Hematopoietic multipotent progenitor cell treated with erythropoietin and hydrocortisone succinate and interleukin-3 and kit ligand, for 6 days (in vitro differentiated cells): ENCODE measurements at places on chromosomes 4 and X.
A peak's percentile ranks its signal among the peaks of the same experiment; 100 is the strongest.

- no peak for DNase-seq
These were observed 7.8 kb downstream of the LDB2 start for GRCh38 chr4:16890651-16891050.

DNA sequence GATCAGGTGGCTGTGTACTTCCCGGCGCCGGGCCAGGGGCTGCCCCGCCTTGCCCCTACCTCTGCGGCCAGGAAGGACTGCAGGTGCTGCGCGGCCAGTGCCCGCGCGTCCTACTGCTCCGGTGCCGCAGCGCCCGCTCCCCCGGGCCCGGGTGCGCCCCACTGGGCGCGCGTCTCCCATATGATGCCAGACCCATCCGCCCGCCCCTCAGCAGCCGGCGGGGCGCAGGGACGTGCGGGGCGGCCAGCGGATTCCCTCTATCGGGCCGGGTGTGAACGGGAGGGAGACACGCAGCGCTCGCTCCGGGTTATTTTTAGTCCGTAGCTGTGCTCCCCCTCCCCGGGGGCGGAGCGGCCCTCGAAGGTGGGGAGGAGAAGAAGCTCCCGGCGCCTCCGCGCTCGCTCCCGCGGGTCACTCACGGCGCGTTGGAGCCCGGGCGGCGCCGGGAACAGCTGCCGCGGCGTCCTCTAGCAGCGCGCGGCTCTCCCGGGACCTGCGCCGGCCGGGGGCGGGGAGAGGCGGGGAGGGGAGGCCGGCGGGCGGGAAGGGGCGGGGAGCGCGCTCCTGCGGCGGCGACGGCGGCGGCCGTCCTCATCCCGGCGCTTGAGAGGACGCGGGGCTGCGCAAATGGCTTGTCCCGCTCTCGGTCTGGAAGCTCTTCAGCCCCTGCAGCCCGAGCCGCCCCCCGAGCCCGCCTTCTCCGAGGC, 103.6 kb downstream of the UCHL1 start:
- peak; percentile 30 for DNase-seq

DNA sequence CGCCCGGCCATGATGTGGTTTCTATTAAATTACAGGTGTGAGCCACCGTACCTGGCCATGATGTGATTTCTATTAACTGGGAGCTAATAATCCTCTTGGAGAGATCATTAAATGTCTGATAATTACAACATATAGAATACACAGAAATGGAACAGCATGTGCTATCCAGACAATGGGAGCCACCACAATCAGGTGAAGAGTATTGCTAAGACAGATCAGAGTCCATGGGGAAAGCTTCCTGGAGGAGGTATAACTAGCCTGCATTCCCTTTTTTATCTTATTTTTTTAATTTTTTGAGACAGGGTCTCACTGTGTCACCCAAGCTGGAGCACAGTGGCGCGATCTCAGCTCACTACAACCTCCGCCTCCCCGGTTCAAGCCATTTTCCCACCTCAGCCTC, 146.8 kb downstream of the CHRNA9 start:
- DNase-seq, result no peak

DNA sequence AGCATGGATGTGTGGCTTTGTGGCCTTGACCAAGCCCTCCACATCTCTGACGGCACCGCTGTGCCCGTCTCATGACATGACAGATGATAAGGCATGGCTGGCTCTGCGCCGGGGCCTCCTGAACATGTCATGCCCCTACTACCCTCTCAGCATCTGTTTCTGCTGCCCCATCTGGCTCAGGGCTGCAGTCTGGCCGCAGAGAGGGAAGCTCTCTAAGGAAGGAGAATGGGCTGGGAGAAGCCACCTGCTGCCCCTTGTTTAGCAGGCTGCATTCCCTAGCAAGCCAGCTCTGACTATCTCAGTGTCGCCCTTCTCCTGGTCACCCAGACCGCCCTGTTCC, 7.2 kb downstream of the ZNF185 start:
- DNase-seq, result no peak

DNA sequence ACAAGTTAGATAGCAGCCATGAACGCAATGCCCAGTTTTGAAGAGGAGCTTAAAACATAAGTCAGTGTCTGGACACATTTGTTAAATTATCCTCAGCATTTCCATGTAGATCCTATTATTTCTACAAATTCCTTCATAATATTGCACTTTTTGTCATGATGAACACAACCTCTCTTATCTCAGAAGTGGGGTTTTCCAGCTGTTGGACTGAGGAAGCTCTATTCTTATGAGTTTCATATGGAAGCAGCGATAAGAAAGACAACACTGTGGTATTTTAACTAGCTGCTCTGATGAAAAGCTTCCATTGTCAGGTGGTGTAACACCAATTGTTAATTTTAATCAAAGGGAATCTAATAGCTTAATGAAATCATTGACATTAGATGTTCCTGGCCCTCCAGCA, 308.7 kb downstream of the GBA3 start:
- DNase-seq, result peak; percentile 48

DNA sequence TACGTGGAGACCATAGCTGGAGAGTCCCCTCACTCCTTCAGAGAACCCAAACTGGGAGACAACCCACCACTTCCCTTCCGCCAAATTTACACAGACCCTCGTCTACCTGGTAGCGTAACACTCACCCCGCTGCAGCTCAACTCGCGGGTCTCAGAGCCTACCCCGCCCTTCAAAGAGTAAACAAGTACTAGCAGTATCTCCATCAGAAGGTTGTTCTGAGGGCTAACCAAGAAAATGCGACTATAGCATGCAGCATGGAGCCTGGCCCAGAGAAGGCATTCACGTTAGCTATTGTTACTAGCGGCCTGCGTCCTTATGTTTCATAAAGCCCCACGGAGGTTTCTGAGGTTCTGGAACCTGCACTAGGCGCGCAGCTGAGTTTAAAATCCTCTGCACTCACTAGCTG, 531 bp upstream of the MANBA start:
- peak; percentile 54 for DNase-seq

DNA sequence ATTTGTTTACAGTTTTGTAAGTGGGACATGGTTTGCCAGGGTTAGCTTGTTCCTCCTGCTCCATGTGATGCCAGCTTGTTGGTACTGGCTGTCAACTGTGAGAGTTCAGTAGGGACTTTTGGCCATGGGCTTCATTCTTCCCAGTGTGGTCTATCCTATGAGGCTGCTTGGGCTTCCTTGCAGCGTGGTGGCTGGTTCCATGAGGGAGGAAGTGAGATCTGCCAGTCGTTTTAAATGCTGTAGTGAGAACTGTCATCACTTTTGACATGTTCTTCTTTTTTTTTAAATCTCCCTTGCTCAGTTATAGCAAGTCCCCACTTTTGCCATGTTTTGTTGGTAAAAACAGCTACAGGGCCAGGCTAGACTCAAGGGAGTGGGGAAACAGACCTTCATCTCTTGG, 15.9 kb downstream of the NSD2 start:
- DNase-seq, result no peak

DNA sequence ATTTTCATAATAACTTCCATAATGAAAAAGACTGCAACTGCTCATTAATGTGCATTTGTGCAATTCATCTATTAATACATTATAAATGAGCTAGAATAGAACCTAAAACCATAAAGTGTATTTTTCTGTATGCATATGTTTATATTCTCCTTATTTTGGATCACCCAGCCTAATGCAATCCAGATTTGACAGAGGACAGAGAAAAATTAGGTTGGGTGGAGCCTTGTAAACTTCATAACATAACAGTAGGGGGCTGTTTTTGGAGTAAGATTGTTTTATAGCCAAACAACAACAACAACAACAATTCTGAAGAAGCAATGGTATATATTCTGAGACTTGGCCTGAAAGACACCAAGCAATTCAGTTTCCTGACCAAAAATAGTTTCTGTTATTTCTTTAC, 615.3 kb upstream of the SLIT2 start:
- no peak for DNase-seq

GRCh38 chr4:170089274-170089667, 485 bp downstream of the AADAT start:
- peak; percentile 43 for DNase-seq

DNA sequence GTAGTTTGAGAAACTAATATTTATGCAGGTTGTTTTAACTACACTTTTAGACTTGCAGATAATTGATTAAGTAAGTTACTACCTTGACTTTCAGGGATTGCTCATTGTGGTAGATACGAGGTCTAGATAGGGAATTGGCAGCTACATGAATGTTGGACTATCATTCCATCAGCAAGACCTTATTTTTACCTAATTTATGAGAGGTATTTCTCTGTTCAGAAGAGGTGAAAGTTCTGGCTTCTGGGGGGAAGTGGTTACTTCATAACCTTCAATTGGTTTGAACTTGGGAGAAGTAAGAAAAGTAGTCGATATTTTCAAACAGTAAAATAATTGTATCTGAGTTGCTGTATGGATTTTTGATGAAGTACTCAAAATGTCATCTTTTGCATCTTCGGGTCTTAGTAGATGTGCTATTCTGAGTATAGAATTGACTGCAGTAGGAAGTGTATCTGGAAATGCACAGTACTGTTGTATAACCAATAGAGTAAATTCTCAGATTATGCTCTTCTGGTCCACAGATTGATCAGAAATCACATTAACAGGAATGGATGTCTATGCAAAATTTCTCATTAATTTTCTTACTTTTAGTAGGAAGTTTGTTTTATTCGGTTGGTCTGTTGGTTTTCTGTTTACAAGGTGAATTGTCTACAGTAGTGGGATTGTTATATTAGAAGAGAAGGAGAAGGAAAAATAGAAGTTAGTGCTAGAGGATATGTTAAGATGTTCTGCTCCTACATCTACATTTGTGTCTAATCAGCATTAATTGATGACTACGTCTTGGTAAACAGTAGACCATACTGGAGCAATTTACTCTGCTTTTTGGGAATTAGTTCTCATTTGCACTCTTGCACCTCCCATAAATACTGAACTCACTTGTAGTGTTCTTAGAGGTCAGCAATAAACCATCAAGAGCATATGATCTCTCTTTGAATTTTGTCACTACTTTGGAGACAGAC, 3.0 kb downstream of the NFKB1 start:
- no peak for DNase-seq

DNA sequence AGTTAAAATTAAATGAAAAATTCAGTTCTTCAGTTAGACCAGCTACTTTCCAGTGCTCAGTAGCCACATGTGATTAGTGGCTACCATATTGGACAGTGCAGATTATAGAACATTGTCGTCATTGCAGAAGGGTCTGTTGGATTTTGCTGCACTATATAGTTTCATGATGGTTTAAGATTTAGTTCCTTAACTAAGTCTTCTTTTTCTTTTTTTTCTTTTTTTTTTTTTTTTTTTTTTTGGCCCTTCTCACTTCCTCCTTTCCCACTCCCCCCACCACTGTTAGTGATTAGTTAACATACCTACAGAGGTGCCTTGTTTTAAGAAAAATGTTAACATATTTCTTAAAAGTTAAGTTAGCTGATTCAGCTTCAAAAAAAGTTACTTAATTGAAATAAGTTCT, 9.0 kb downstream of the RAB9A start:
- DNase-seq, result no peak

- DNase-seq, result peak; percentile 4
These were observed 586.7 kb downstream of the GBA3 start for GRCh38 chr4:23279377-23279986.

DNA sequence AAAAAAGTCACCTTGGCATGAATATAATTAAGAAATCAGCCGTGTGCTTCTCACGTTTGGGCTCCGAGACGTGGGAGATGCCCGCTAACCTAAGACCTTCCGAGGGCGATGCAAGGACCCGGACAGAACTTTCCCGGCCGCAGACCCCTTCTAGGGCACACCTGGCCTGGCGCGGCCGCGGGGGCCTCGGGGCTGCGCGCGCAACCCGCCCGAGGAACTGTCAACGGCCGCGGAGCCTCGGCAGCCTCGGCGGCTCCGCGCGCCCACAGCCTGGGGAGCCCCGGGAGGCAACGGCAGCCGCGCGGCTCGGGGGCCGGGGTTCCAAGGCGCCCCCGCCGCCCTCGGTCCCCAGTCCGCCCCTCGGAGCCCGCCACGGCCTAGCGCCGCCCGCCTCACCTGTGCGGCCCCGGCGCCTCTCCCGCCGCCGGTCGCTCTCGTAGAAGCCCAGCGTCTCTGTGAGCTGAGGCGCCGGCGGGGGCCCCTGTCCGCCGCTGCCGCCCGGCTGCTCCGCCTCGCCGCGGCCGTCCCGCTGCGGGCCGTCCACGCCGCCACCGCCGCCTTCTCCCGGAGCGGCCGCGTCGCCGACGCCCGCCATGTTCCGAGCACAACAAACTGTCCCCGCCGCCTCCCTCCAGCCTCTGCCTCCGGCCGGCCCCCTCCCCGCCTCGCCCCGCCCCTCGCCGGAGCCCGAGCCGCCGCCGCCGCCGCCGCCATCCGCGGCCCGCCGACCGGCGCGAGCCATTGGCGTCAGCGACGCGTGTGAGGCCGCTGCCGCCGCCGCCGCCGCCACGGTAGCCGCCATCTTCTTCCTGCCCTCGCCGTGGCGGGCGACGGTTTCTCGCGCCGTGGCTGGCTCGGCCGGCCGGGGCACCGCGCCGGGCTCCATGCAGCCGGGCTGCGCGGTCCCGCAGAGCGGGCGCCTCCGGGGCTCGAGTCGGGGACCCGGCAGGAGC, at the start of gene TAPT1:
Gene TAPT1 (minus strand): TSS at position 609 of the 953 bp plus-strand sequence. CDS start 14 bp downstream, at position 595.
- DNase-seq, result peak; percentile 83

GRCh38 chr4:75745161-75745560, 20.8 kb downstream of the USO1 start:
- peak; percentile 76 for DNase-seq

DNA sequence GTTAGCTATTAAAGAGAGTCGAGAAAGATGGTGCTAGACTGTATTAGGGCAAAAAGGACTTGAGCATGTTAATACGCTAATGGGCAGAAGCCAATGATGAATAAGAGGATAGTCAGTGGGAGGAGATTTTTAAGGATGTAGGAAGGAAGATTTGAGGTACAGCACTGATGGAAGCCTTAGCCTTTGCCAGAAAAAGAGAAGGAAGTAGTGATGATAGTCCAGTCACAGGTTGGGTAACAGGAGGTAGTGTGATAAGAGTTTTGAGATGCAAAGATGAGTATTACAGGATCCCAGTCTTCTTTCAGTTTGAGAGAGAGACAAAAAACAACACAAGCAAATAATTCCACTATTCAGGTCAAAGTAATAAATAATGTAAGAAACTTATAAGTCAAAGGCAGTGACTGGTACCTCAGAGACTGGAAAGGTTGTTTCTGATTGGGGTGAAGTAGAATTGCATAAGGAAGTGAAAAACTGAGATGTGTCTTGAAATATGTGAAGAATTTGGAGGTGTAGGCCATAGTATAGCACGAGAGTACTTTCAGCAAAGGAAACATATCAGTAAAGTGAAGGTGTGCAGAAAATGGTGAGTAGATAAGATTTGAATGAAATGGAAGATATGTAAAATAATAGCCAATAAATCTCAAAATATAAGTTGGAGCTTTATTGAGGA, 22.1 kb upstream of the NDNF start:
- no peak for DNase-seq

DNA sequence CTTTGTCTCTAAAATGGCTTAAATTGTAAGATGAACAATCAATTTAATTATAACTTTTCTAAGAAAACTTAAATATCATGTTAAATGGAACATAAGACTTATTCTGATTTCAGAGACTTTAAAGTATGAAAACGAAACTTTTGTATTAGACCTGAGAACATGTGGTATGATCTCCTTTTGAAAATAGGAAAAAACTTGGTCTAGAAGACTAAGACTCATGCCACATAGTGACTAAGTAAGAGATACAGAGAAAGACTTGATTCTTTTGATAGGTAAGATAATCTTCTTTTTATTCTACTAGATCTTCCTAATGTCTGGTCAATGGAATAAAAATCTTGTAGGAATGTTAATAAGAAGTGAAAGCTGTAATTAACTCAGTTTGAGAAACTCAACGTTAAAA, 326.3 kb upstream of the GRIA3 start:
- no peak for DNase-seq

GRCh38 chr4:138915756-138916155, 99.8 kb upstream of the NOCT start:
- no peak for DNase-seq

GRCh38 chr4:77120886-77121508, 36.0 kb upstream of the CCNG2 start:
- DNase-seq, result no peak

GRCh38 chr4:139118365-139118764, 58.7 kb downstream of the ELF2 start:
- no peak for DNase-seq
